Natural killer cell treated with Interleukin-12 subunit alpha and Interleukin-12 subunit beta and Interleukin-15 and Interleukin-18, amount 100 ng/mL, for 72 hours (primary cell): ENCODE measurements at places on chromosomes 4 and X.

DNA sequence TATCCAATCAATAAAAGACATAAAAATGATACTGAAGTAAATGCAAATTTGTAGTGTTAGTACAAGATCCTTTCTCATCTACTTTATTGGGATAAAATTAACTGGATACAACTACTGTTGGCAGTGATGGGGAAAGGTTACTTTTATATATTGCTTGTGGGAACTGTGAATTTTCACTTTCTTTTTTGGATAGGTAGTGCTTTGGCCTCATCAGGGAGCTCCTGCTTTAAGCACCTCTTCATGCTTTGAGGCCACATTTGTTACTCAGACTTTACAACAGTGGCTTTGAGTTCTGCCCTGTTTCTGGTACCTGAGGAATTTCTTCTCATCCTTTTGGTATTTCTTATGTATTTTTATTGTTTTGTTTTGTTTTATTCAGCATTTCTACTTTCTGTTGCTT, 316.8 kb upstream of the ZCCHC13 start:
- DNase-seq = no peak

- no peak for DNase-seq
Observed at GRCh38 chrX:21845096-21845495, 5.7 kb downstream of the MBTPS2 start.

GRCh38 chr4:54695788-54696187, 38.0 kb downstream of the KIT start:
- DNase-seq = no peak

GRCh38 chr4:71186566-71187403, 152.0 kb upstream of the SLC4A4 start:
- peak; percentile 78 for DNase-seq

- DNase-seq = no peak
Observed at GRCh38 chr4:26484516-26484915, 5.8 kb downstream of the CCKAR start.

DNA sequence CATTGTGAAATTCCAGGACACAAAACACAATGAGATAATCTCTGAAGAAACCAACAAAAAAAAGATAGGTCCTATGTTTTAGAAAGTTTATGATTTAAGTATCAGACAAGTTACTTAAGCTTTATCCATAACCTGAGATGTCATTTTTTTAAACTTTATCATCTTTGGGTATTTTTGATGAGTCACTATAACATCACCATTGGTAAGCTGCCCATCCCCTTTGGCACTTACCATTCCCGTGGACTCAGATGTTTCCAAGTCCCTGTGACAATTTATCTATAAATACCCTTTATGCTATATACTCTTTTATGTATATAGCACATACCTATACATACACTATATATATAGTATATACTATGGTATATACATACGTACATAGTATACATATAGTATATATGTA, 198.9 kb upstream of the GEMIN8 start:
- no peak for DNase-seq

GRCh38 chrX:63250253-63250868, 100.8 kb downstream of the SPIN4 start:
- peak; percentile 65 for DNase-seq

DNA sequence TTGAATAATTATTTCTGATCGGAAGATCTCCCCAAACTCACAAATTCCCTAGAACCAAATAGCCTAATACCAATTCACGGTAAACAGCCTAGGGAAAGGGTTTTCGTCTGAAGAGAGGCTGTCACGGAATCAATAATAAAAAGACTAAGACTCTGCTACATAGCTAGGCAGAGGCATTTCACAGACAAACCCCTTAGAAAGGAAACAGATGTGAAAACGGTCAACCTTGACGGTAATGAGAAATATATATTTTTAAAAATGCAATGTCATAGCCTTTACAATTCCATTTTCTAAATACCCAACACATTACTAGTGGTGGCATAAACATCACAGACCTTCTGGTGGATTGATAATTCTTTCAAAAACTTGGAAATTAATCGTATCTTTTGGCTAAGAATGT, 28.4 kb downstream of the PROM1 start:
- no peak for DNase-seq

DNA sequence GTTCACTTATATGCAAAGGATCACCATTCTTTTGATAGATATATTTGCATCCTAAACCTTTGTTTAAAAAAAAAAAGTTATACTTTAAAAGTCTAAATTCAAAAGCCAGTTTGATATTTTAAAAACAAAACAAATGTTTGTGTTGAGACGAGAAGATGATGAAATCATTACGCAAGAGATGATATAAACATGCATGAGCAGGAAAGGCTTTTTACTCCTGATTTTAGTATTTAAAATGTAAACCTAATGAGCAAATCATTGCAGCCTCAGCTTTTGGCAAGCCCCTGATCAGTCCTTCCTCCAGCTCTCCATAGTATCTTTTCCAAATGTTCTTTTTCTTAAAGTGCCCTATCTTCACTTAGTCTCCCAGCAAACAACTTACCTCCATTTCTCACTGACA, 115.6 kb downstream of the ARAP2 start:
- DNase-seq = no peak

- DNase-seq = no peak
Observed at GRCh38 chrX:109709129-109709631, 23.9 kb downstream of the ACSL4 start.

GRCh38 chr4:110620691-110621327, 2.1 kb downstream of the PITX2 start:
- no peak for DNase-seq

DNA sequence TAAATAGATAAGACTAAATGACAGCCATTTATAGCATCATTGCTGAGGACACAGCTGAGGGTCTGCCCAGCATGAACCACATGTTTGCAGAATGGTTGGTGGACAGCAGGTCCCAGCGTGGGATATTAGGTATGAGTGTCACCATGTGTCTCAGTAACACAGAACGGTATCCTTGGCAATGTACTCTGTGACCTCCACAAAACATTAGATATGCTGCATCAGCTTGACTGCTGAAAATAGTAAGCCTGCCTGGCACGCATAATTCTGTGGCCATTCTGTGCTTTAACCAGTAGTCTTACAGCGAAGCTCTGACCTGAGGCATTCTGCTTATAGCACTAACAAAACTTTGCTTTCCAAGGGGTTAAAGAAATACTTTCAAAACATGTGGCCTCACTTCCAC, 32.0 kb downstream of the LIMCH1 start:
- DNase-seq = no peak
